CD4-positive, alpha-beta T cell treated with Interleukin-17A for 1 hour (primary cell): ENCODE measurements at places on chromosomes 12 and 14.

GRCh38 chr12:102675672-102676071 is 195.3 kb upstream of the IGF1 start:
- no peak for DNase-seq

GRCh38 chr12:93059925-93060665 is 131.0 kb upstream of the EEA1 start:
- no peak for DNase-seq

- no peak for DNase-seq
Observed at GRCh38 chr14:99734406-99735051, 50.4 kb downstream of the CYP46A1 start.

GRCh38 chr14:101191101-101191720 is 287.7 kb upstream of the RTL1 start:
- DNase-seq: no peak

GRCh38 chr14:103433916-103434563 is 48.8 kb downstream of the MARK3 start:
- DNase-seq: no peak

GRCh38 chr12:52812749-52813148 is 1.2 kb downstream of the KRT4 start:
- no peak for DNase-seq

DNA sequence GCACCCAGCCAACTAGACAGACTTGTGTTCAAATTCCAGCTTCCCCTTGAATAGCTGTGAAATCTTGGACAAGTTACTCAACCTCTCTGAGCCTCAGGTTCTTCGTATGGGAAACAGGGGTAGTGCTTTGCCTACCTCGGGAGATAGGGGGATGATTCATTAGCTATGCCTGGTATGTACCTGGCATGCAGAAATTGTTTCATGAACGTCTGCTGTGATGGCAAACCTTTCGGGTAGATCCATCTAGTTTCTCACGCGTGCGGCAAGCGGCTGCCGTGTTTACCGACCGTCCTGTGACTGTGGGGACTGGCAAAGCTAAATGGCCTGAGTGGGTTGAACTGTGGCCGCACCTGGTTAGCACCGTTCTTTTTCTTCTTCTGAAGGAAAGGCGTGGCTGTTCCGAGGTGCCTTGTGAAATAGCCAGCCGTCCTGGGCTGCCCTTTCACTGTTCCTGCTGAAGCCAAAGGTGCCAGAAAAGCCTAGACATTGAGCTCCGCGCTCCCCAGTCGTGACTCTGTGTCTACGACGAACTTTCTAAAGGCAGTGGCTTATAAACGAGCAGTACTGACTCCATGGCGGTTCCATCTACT is 40.6 kb upstream of the MED13L start:
- DNase-seq: no peak

GRCh38 chr14:30603402-30603801 is 18.7 kb upstream of the SCFD1 start:
- DNase-seq: no peak

GRCh38 chr12:120230974-120231315 is 30.0 kb upstream of the RPLP0 start:
- DNase-seq: no peak

- DNase-seq: no peak
Observed at GRCh38 chr12:69442894-69443293, 27.3 kb upstream of the FRS2 start.

GRCh38 chr14:52014601-52015267 is 25.4 kb downstream of the RTRAF start:
- DNase-seq: no peak

DNA sequence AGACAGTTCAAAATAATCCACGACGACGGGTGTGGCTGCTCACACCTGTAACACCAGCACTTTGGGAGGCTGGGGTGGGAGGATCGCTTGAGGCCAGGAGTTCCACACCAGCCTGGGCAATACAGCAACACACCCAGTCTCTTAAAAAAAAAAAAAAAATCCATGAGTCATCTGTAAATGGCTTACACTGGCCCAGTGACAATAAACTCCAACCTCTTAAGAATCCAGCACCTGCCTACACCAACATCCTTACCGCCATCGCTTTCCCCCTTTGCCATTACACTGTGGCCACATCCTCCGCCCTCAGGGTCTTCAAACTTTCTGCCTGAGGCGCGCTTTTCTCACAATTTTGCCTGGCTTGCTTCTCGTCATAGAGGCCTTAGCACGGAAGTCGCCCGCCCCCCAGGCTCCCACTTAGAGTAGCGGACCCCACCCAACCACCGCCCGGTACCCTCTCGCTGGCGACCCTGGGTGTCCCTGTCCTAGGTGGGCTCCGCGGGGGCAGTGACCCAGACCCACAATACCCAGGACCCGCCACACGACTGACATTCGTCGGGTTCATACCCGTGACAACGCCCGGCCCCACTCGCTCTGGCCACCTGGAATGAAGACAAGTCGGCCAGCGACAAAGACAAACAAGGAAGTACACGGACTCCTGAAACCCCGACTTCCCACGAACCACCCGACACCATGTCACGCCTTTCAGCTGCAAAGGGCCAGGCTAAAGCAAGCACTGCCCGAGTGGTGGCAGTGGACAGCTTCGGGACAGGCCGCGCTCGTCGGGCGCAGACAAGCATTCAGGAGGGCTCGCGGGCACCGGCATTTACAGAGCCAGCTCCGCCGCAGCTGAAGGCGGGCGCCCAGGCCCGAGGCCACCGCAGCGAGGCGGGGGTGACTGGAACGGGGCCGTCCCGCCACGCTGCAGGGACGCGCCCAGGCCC is 636 bp downstream of the GOLGA3 start:
- DNase-seq: no peak

DNA sequence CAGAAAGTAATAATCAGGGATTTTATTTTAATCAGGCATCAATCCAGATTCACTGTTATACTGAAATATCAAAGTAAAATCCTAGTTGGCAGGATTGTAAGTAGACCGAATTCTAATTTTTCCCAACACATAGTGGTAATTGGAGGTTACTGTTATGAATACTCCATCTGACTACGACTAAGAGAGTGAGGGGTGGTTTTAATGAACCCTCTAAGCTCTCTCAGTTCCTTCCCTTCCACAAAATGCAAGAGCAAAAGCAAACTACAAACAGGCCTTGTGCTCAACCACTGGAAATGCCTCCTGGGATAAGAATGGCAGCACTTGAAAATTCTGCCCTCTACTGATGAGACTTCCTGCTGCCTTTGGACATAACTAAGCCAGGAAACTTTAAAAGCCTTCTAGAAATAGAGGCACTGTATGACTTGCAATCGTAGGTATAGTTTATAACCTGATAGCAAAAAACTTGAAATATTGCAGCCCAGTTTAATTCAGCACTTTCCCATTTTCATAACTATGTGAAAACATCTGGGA is 184.8 kb downstream of the SLC16A7 start:
- peak; percentile 2 for DNase-seq

DNA sequence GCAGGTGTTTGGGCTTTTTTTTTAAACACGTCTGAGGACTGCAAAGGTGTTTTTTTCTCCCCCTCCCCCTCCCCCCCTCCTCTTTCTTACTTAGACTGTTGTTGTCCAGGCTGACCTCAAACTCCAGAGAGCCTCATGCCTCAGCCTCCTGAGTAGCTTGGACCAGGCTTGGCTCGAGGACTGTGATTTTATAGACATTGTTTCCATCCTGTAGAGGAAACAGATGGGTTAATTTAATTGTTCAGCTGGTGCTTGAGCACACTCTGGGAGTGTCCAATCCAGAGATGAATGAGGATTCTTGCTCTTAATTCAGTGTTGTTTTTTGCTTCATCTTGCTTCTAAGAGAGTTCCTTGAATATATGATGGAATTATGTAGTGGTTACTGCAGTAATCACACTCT is 42.1 kb downstream of the RASSF3 start:
- DNase-seq: no peak

- no peak for DNase-seq
Observed at GRCh38 chr14:76385435-76385834, 9.5 kb downstream of the ESRRB start.

GRCh38 chr14:61466249-61466904 is 145.0 kb downstream of the PRKCH start:
- DNase-seq: no peak

DNA sequence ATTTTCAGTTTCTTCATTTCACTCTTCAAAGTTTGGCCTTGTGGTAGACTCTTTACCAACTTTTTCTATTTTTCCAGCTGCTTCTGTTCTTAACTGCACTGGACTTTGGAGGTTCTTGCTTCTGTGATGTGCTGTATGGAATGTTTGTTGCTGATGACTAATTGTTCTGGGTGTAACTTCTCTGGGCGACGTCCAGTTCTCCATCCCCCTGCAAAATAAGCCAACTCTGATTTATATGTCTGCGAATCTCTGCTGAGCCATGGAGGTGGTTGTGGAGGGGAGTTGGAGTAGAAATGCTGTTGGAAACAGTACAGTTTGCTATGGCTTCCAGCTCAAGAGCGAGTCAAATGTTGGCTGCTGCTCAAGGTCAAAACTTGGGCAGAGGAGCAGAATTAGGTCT is 113.9 kb upstream of the DYRK2 start:
- DNase-seq: no peak

DNA sequence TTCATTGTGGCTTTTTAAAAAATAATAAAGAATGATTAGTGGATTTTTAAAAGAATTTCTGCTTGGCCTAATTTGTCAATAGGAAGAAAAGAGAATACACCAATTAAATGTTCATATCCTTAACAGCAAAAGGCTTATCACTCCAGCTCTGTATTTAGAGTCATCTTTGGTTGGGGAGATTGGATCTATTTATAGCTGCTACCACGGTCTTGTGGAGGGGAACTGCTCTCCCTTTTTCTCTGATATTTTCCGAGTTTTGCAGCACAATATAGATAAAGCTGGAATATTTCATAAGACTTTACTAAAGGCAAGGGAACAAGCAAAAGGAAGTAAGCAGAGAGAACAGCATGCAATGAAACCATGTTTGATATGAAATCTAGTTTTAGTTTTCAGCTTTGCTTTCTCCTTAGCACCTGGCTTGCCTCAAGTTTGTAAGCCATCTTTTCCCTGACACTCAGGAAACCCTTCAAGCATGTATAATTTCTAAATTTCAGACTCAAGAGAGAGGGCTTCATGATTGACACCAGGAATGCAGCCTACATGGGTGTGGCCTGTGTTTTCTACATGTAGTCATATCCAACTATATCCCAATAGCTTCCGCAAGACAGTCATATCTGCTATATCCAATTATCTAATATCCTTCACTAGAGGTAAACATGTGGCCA is 35.2 kb downstream of the BRMS1L start:
- no peak for DNase-seq

GRCh38 chr12:56709759-56710376 is 15.2 kb downstream of the NACA start:
- DNase-seq: no peak

GRCh38 chr14:61430066-61430757 is 108.8 kb downstream of the PRKCH start:
- DNase-seq: no peak
